ENCODE measurements at places on chromosomes 1 and 21.

DNA sequence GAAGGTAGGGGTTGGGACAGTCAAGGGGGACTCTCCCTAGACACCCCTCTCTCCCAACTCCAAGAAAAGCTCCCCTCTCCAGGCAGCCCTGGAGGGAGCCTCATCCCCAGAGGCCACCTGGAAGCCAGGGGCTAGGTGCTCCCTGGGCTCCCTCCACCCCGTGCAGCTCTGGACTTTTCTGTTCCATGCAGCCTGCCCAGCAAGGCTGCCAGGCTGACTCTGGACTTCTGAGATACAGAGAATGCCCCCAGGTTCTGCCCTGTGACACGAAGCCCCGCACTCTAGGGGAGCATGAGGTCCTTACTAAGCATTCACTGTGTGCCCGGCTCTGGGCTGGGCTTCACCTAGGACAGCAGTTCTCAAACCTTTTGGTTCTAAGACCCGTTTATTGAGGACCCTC, 10.2 kb downstream of the SYT2 start:
- no peak for DNase-seq

DNA sequence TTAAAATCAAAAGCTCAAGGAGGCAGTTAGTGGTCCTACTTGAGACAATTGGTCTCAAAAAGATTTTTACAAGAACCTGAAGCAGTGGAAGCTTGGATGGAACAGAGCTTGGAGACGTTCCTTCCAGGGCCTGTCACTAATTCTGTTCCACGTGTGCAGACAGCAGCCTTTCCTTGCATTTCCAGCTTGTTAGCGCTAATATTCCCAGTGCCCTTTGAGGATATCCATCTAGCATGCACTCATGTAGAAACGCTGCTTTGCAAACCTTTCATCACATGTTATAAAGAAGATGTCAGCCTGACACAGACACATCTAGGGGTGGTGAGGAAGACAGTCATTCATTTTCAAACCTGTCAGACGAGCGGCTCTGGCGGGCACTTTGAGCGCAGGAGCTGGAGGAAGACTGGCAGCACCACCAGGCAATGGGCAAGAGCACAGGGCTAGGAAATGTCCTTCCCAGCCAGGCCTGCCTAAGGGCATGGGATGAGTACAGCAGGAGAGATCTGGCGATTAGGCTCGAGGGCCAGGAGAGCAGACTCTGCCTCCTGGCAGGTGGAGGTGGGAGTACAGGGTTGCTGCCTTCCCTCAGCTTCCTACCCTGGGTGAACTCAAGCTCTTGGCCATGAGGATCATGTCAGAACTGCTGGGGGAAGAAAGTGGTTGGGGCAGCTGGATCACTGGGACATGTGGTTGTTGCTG, 55.5 kb downstream of the CASQ2 start:
- DNase-seq, result no peak

DNA sequence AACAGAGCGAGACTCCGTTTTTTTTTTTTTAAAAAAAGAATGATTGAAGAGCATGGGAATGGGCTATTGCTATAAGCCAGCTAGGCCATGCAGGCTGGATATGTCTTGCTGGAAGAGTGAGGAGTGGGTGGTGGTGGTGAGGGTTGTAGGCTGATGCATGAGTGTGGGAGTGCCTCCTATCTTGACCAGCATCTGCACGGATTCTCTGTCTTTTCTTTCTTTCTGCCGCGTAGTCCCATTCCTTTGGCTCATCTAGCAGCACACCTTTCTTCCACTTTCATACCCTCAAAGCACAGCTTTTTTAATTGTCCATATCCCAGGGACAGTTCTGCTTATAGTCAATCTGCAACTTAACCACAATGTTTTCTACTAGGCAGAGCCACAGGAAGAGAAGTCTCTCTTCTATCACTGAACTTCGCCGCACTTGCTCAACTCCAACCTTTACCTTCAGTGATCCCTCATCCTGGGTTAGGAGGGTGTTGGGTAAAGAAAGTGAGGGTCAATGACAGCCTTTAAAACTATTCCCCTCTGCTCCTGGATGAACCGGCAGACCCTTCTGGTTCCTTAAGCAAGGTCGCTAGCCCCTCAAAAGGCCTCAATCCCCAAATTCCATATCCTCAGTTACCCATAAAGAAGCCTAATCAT, 15.2 kb downstream of the ADCY10 start:
- DNase-seq, result no peak

DNA sequence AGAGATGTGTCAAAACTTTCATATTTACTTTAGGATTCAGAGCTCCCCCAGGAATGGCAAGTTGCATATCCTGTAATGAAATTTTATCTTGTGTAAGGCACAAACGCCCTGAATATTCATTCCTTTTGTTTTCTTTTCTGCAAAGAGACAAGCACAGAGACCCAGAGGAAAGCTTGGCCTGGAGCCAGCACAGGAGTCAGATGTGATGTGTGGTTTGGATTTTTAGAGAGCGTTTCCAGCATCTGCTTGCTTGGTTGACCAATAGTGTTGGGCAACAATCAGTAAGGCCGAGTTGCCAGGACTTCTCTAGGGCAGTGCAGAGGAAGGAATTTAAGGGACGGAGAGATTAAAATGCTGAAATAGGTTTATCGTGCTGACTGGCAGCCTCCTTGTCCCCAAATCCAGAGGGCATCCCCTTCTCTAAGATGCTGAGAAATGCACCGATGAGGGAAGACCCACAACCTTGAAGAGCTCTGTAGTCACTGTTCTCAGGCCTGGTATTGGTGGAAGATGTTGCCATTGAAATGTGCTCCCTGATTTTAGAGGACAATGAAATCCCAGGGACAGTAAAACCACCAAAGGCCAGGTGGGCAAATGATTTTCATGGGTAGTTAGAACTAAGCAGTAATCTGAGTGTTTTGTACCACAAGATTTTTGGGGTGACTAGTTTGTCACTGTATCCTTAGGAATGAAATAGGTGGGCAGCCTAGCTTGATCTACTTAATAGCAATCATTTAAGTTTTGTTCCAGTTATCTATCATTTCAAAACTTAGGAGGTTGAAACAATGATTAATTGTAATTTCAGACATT, 37.9 kb upstream of the RHOU start:
- no peak for DNase-seq

GRCh38 chr1:36938819-36939218, 95.5 kb downstream of the GRIK3 start:
- DNase-seq, result no peak

- no peak for DNase-seq
Observed at GRCh38 chr21:32476661-32477423, 64.3 kb downstream of the EVA1C start.

DNA sequence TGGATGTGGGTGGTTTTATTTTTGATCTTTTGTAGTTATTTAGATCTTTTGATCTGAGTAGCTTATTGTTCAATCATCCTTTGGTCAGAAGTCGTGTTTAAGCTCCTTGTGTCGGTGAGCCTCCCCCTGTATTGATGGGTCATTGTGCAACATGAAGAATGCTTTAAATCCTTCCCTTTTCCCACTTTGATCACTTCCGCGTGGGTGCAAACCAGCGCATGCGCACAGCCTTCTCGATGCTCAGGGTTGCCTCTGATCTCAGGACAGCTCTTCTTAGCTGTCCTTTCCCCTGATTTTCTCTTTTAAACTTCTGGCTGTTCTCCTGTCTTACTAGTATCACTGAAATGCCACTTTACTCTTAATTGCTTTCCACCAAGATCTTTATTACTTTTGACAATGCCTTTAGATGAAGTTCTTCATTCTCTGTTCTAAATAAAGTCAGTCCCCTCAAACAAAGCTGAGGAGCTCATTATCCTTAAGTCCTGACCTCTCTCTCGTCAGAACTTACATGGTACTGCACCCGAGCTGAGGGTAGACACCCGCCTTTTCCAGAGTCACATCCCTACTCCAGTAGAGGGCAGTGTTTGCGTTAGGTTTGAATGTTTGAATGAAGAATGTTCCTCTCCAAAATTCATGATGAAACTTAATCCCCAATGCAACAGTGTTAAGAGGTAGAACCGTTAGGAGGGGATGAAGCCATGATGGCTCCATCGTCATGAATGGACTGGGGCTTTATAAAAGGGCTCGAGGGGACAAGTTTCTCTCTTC, 547.9 kb upstream of the TMPRSS15 start:
- no peak for DNase-seq

- no peak for DNase-seq
Observed at GRCh38 chr1:23417570-23417969, 7.0 kb downstream of the TCEA3 start.

GRCh38 chr1:178536844-178537371, 24.0 kb downstream of the TEX35 start:
- DNase-seq, result no peak

DNA sequence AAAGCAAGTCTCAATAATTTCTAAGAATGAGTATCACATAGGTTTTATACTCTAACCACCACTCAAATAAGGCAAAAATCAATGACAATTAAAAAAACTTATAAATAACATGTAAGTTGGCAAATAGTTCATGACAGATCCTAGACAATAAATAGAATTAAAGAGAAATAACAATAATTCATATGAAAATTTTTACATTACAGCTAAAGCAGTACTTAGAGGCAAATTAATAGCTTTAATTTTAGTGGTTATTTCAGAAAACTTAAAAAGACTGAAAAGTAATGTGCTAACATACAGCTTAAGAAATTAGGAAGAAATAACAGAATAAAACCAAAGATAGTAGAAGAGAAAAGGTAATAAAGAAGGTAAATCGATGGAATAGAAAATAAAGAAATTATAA, 179.9 kb upstream of the SPAG17 start:
- no peak for DNase-seq

- no peak for DNase-seq
Observed at GRCh38 chr1:147627435-147628110, 42.8 kb downstream of the ACP6 start.

GRCh38 chr1:118081387-118081786, 103.6 kb downstream of the SPAG17 start:
- no peak for DNase-seq

DNA sequence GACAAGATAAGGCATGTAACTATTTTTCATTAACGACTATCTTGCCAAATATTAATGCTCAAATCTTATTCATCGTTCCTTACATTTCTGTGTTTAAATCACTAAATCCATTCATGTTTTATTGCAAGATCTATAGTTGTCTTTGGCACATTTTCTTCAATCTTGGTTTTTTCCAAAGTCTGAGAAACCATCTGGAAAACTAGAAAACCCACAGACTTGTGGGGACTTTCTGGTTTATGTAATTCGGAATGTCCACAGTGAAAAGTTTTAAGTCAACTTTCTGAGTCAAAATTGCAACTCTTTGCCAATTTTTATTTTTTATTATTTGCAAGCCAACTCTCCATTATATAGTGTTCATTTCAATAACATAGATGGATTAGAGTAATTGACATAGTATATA, 520.8 kb upstream of the ADAMTS5 start:
- no peak for DNase-seq

GRCh38 chr1:16067933-16068332, 5.5 kb downstream of the FAM131C start:
- no peak for DNase-seq

DNA sequence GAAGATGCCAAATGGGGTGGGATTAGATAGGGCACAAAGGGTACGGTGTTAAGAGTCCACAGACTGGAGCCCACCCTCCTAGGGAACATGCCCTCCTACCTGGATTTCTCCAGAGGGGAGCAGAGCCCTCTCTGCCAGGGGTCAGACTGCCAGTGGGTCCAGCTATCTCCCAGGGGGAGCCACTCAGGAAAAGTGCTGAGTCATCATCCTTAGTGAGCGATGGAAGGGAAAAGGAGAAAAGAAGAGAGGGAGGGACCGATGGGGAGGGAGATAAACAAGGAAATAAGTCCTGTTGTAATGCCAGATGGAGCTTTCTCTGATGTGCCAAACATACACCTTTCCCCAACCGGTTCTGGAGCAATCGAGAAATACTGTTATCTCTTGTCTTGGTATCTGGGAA, 30.4 kb upstream of the CYP4B1 start:
- no peak for DNase-seq

DNA sequence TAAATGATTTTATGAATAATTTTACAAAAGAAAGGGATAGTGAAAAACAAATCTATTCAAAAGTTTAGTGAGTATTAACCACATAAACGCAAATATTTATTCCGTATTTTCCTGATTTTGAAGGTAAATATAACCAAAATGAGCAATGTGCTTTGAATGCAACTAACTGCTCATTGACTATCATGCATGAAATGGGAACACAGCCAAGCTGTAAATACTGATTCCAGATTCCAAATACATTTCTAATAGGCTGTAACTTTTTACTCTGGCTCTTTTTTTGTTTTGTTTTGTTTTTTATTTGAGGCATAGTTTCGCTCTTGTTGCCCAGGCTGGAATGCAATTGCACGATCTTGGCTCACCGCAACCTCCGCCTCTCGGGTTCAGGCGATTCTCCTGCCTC, 41.8 kb downstream of the SELENOF start:
- DNase-seq, result no peak

- DNase-seq, result no peak
Observed at GRCh38 chr1:170530972-170531757, 801 bp upstream of the GORAB start.

GRCh38 chr1:82392513-82392912, 591.8 kb downstream of the ADGRL2 start:
- no peak for DNase-seq

DNA sequence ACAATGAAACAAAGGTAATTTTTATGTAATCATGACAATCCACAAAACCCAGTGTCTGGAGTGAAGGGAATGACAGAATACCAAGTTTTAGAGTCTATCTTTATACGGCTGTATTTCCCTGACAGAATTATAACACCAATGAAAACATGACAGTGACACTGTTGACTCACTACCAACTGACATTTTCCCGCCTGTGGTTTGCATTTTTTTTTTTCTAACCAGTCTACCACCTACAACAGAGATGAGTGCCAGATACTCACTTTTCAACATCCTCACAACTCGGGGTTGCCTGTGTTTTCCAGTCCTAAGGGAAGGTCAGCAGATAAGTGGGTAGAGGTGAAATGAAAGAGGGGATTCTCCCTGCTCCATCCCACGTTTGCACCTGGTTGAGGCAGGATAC, 118.9 kb downstream of the KCNJ6 start:
- no peak for DNase-seq

DNA sequence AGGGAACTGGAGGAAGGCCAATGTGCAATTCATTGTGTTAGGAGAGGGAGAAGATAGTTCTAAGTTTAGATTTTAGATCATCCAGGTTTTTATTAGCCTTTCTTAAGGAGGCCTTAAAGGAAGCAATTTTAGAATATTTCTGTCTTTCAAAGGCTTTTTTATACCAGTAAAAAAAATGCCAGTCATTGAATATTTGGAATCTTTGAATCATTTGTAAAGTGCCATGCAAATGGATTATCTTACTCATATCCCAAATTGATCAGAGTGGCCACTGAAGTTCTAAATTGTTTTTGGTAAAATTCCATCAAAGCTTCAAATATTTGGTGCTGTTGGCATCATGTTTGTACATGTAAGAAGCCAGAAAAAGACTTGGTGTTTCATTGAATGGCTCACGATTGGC, 244.8 kb downstream of the RPS6KC1 start:
- no peak for DNase-seq

- no peak for DNase-seq
Observed at GRCh38 chr21:46388206-46388880, 64.4 kb downstream of the PCNT start.

GRCh38 chr21:43806017-43806710, 16.8 kb downstream of the RRP1 start:
- no peak for DNase-seq

GRCh38 chr1:172515927-172516326, 17.0 kb upstream of the SUCO start:
- DNase-seq, result no peak

GRCh38 chr1:97047421-97047793, 325.8 kb downstream of the PTBP2 start:
- DNase-seq, result no peak

GRCh38 chr1:225941187-225941941, at the start of gene LEFTY2:
TSS of gene LEFTY2 (minus strand) at chr1:225941220. CDS start at chr1:225941140, 80 bp downstream.
- no peak for DNase-seq
